ENCODE measurements at places on chromosomes 5 and 9. TPM values are rescaled to one million over a fixed set of nuclear protein-coding genes. Genes with fewer than 3 reads are reported as not detected.

GRCh38 chr9:131289301-131290035, at the start of gene PLPP7:
Gene PLPP7 (plus strand): TSS chr9:131289723. CDS start chr9:131289998, 275 bp downstream.
- DNase-seq: peak; percentile 59

GRCh38 chr9:93296889-93297480, 113.0 kb downstream of the WNK2 start:
- DNase-seq: no peak

DNA sequence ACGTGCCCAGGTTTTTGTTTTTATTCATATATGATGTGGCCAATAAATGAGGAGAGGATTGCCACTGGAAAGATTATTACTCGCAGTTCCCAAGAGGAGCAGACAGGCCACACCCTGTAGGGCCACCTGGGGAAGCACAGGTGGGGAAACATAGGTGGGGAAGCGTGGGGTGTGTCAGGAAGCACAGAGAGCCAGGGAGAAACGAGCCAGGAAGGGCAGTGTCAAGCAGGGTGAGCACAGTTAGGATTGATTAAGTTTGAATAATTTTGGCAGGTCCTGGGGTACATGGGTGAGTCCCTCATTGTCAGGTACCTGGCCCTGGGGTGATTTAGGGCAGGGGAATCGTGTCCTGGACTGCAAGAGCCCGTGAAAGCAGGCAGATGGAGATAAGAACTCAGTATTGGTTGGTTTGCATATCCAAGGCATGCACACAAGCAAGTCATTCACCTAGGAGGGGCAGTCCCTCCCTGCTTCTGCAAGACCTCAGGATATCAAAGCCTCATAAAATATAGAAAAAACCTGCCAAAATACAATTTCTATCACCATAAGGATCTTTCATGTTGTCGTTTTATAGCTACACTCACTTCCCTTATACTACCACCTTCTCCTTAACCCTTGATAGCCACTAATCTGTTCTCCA, 22.4 kb downstream of the MVB12B start:
- DNase-seq: no peak

Gene FBXW2
- total RNA-seq: 34.7 TPM

Gene TOR4A
- 1.3 TPM for total RNA-seq

Measured in spinal cord (tissue), 10 donors.